SJSA1 (cell line): ENCODE measurements at places on chromosomes 3 and 15. TPM values are rescaled to one million over a fixed set of nuclear protein-coding genes. Genes with fewer than 3 reads are reported as not detected.

The ADAMTS17 gene
- total RNA-seq = 0.32 and 0.50 TPM in 2 replicates

The SLC35G2 gene
- 29.0 and 39.4 TPM in 2 replicates for total RNA-seq

The MYRIP gene
- total RNA-seq = 0.06 and 0.11 TPM in 2 replicates

The CACNA2D3 gene
- not detected in 2 replicates for total RNA-seq

DNA sequence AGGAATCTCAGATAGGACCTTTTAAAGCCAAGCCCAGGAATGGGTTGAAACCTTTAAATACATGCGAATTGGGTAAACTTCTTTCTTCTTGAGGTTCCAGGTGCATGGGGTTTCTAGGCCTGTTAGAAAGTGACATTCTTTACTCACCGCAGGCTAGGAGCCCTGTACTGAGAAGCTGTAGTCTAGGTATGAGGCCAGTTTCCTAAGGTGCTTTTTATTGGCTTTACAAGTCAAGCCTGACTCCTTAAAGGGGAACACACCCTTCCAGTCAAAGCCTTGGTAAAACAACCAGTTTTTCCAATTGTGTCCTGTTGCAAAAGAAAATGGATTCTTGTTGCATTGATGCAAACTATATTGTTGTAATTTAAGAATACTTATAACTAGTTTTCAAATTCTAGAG lies 76.1 kb upstream of the ATP11B start:
- no peak for DNase-seq

DNA sequence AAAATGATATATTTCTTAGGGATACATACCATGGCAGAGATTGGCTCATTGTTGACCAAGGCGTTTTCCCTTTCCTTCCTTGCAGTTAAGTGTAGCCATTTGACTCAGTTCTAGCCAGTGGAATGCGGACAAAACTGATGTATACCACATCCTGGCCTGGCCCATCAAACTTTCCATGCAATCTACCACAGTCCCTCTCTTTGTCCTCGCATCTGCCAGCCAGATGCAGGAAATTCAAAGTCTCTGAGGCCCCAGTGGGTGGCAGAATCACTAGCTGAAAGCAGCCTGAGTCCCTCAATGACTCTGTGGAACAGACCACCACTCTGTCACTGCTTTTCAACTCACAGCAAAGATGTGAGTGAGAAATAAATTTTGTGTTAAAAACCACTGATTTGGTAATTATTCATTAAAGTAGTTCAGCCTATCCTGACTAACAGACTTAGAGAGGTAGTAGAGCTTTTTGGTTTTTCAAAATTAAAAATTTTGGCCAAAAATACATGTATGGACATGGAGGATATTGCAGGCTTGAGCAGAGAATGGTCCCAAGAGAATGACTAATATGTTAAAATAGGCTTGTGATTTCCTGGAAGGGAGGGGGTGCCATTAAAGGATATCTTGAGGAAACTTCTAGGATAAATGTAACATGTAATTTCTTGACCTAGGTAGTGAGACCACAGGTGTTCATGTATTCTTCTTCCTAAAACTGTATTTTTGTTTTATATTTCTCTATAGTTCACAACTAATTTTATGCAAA lies 10.9 kb downstream of the LRRFIP2 start:
- peak; percentile 67 for DNase-seq

- DNase-seq = no peak
These were observed 171.8 kb upstream of the PROK2 start for GRCh38 chr3:71956716-71957115.

GRCh38 chr15:55253580-55253979 lies 36.0 kb downstream of the RAB27A start:
- no peak for DNase-seq

DNA sequence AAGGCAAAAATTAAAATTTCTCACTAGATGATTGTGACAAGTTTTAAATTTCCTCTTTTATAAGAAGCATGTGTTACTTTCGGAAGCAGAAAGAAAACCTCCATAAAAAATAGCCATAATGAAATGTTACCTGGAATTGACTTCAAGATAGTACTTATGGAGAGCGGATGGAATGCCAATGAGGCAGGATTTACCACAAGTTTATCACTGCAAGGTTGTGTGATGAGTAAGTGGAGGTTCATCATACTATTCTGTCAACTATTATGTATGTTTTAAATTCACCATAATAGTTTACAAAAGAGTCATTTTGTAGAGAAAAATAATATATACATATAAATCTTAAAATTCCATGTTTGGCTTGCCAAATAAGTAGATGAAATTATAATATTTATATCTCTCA lies 230.3 kb downstream of the SCAPER start:
- DNase-seq = no peak
